ENCODE measurements at places on chromosomes 7 and 10.

GRCh38 chr7:50591480-50592438, 26.6 kb upstream of the DDC start:
- peak; percentile 18 for DNase-seq

DNA sequence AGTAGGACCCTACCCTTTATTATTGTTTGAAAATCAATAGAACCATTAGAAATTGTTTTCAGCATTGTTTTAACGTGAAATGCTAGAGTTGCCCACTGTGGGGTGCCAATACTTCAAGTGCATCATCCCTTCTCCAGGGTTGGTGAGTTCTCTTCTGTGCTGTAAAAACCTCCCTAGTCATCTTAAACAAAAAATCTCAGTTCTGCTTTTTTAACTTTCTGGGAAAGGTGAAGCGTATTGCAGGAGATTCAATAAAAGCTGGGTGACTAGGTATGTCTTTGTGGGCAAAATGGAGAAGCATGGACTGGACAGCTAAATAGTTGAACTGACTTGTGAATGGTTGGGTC, 699.1 kb downstream of the SUGCT start:
- no peak for DNase-seq

- DNase-seq = no peak
These were observed 1.3 kb downstream of the STK17A start for GRCh38 chr7:43584195-43584586.

- no peak for DNase-seq
These were observed 69.3 kb upstream of the NPY start for GRCh38 chr7:24214670-24215069.

DNA sequence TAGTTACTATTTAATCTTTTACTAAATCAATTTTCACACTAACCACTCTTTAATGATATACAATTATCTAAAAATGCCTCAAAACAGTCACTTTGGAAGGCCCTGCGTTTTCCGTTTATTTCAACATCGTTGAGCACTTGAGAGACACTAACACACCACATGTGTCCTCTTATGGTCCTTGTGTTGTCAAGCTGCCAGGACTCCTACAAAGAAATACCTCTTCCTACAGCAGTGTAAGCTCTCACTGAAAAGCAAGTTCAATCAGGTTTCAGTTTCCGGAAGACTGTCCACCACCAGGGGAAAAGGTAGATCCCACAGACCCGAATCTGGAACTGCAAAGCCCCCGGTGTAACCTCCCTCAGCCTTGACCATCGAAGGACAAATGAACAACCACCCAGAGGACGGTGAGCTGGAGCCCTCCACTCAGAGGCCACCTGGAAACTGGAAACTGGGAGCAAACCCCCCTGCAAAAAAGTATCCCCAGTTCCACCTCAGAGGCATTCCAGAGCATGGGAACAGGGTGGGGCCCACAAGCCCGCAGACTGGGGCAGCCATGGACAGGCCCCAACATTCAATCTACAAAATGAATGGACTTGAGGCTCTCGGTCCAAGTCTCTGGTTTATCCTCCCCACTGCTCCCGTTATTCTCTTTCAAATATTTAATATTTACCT, 37.6 kb downstream of the KCNH2 start:
- DNase-seq = peak; percentile 16

DNA sequence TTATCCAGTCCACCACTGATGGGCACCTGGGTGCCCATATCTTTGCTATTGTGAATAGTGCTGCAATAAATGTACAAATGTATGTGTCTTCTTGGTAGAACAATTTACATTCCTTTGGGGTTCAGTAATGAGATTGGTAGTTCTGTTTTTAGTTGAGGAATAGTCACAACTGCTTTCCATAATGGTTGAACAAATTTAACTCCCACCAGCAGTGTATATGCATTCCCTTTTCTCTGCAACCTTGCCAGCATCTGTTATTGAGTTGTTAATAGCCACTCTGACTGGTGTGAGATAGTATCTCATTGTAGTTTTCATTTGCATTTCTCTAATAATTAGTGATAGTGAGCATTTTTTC, 27.8 kb downstream of the COA1 start:
- no peak for DNase-seq

GRCh38 chr10:59891936-59892335, 14.4 kb downstream of the CCDC6 start:
- no peak for DNase-seq

DNA sequence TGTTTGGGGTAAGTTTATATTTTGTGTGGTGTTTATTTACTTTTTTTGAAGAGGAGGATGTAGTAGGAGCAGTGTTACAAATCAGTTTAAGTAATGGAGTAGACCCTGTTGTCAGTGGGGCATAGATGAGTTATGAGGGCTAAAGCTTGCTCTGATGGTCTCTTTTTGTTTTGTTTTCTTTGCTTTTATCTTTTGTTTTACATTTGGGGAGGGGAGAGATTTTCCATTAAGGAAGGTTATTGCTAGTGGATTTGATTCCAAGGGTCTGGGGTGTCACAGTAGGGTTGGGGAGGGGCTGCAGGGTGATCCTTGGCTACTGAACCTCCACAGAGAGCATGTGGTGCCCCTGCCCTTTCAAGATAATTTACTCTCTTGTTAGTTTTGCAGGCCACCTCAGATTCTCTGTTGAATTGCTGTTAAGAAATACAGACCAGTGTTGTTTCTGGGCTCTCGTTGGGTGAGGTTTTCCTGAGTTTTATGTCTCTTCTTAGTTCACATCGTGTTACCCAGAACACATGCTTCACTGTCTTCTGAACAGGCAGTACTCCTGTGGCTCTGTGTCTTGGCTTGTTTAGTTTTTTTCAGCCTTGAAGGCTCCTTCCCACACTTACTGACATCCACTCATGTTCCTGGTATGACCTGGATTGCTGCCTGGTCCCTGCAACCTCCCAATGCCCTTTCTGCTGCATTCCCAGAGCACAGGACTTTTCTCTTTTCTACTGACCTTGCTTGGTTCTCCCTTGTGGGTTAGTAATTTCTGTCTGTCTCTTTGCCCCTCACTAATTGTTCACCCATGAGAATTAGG, 4.2 kb downstream of the KIFBP start:
- DNase-seq = no peak

DNA sequence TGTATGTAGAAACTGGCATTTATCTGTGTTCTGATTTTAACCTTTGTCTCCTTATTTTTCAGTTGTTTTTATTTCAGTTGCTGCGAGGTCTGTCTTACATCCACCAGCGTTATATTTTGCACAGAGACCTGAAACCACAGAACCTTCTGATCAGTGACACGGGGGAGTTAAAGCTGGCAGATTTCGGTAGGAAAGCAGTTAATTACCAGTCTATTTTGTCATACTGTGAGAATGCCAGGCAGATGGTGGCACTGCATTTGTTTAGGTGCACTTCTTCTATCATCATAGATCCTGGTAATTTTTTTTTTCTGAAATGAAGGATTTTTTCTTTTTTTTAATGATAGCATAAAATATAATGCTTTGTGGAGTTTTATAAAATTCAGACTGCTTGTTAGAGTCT, 321.4 kb downstream of the CDK14 start:
- peak; percentile 55 for DNase-seq

DNA sequence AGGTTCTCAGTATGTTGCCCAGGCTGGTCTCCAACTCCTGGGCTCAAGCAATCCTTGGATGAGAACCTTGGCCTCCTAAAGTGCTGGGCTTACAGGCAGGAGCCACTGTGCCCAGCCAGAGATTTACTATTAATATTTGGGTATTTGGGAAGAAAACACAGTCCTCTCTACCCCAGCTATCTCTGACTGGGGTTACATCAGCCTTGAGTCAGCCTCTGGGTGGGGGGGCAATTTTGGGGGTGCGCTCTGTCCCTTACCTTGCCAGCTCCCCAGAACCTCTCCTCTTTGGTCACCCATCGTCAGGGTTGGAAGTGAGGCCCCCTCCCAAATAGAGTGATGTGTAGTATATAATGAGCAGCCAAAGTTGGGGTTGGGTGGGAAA, 1.8 kb downstream of the MLXIPL start:
- DNase-seq = no peak

DNA sequence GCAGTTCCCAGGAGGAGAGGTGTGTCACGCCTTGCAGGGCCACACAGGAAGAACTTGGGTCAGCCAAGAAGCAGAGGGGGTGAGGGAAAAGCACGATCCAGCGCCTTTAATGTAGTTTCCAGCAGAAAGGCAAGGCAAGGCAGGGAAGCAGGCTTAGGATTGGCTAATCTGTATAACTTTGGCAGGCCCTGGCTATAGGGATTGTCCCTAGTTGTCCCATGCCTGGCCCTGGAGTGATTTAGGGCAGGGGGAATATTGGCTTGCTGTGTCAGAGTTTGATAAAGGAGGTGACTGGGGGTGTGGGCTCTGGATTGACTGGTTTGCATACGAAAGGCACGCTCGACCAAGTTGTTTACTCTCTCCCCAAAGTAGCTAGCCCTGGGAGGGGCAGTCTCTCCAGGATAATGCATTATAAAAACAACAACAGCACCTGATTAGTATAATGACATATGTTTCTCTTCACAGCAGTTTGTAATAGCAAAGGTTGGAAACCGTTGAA, 44.5 kb downstream of the RBM28 start:
- no peak for DNase-seq

DNA sequence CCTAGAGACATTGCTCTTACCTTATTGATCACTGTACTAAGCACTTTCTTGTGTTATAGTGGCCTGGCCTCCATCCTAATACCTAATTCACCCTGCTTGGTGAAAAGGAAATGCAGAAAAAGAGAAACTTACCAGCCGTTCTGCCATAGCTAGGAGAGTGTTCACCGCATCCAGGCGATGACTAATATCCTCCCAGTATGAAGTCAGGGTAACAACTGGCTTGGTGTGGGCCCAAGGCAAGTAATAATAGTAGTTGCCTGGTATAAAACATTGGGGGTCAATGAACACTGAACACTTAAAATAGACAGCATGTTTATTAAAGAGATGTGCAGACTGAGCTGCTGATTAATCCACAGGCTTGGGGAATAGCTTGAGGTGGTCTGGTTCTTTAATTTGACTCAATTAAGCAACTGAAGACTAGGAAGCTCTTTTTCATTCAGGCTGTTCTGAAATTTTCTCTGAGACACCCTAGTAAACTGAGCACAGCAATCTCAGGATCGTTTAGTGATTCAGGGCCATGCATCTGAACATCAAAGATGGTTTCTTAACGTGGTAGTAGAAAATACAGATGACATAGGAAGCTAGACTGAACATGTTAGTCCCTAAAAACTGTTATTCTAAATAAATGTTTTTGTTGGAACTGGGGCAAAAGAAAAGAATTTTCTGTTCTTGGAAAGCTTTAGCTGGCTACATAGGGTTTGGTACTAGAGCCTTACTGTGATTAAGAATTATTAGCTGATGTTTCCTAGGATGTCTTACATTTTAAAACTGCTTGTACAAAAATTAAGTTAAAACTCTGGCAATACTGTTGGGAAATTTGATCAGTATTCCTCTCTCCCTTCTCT, 102.2 kb downstream of the MYOF start:
- no peak for DNase-seq

GRCh38 chr10:111525696-111526095, 448.9 kb downstream of the ADRA2A start:
- DNase-seq = no peak
